ENCODE measurements at places on chromosomes 6 and 20. TPM values are rescaled to one million over a fixed set of nuclear protein-coding genes. Genes with fewer than 3 reads are reported as not detected.

The GHRH gene
- not detected for total RNA-seq

The INSM1 gene
- total RNA-seq, result not detected

The CSNK2B gene
- 302 TPM for total RNA-seq

The VSX1 gene
- not detected for total RNA-seq

The COL19A1 gene
- total RNA-seq, result not detected

All from mesangial cell (primary cell).